ENCODE measurements at places on chromosomes 13 and 19.

GRCh38 chr19:38073841-38074685 is 150.0 kb downstream of the DPF1 start:
- no peak for DNase-seq

GRCh38 chr19:35228177-35228930 is at the start of gene FAM187B:
TSS of gene FAM187B (minus strand) at chr19:35228739. CDS start at chr19:35228680, 59 bp downstream.
- DNase-seq: no peak

DNA sequence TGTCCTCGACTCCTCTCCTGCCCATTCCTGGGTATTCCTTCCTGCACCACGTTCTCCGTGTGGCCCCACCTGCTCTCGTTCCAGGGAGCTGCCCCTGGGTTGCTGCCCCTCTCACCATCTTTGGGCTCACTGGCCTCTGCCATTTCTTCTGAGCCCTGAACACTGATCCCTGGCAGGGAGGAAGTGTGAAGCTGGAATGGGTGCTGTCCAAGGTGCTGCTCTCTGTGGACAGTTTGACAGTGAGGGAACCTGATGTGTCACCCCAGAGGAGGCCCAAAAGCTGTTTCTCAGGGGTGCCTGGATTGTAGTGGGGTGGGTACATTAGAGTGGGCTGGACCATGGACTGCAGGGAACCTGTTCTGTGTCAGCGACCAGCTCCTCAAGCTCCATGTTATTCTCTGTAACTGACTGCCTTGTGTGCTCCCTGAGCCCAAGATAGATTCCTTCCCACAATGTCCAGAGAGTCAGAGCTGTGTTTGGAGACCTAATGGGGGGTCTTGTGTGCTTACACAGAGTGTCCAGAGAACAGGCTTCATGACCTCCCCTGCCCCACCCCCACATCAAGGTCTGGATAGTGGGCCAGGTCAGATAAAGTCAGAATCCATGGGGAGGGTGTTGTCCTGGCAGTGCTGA is 7.2 kb upstream of the CEACAM8 start:
- no peak for DNase-seq

DNA sequence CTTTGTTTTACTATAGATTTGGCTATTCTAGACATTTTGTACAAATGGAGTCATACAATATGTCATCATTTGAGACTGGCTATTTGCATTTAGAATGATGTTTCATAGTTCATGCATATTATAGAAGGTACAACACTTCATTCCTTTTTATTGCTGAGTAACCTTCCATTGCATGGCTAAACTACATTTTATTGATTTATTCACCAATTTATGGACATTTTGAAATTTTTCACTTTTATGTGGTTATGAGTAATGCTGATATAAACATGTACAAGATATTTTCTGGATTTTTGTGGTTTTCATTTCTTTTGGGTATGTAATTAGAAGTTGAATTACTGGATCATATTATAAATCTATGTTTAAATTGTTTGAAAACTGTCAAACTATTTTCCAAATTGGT is 710.3 kb upstream of the SLITRK5 start:
- no peak for DNase-seq

DNA sequence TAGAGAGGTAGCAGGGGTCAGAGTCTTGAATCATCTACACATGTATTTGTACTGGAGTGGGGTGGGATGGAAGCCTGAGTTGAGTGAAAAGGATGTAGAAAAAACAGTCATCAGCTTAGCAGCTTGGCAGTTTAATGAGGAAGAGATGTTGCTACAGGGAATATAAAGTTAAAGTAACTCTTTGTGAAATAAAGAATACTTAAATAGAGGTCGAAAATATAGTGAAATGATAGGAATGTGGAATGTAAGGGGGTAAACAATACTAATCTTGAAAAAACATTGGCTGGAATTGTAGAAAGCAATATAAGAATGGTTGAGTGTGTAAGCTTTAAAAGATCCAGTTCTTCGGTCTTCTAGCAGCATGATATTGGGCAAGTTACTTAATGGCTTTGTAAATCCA is 22.7 kb downstream of the NUP58 start:
- no peak for DNase-seq

- DNase-seq: no peak
These were observed 221.1 kb upstream of the EDNRB start for GRCh38 chr13:78139765-78140164.

DNA sequence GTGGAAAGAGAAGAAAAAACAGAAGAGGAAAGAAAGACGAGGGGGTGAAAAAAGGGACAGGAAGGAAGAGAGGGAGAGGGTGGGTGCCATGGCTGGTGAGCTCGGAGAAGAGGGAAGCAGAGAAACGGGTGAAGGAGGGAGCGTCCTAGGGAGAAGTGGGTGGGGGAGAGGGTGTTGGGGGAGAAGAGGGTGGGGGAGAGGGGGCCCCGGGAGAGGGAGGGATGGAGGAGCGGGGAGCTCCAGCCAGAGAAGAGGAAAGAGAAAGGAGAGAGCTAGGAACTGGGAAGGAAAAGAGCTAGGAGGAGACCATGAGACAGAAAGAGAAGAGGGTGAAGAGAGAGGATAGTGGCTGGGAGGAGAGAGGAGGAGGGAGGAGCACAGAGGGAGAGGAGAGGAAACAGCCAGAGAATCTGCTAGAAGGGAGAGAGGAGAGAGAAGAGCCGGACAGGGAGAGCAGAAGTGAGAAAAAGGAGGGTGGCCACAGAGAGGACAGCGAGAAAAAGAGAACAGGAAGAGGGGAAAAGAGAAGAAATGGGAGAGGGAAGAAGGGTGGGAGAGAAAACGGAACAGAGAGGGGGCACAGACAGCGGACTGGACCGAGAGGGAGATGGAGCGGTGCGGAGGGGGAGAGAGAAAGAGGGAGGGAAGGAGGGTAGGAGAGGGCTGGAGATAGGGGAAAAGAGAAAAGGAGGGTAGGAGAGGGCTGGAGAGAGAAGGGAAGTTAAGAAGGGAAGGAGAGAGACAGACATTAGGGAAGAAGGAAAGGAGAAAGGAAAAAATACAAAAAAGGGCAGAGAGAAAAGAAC is 11.9 kb upstream of the GARIN5A start:
- no peak for DNase-seq

DNA sequence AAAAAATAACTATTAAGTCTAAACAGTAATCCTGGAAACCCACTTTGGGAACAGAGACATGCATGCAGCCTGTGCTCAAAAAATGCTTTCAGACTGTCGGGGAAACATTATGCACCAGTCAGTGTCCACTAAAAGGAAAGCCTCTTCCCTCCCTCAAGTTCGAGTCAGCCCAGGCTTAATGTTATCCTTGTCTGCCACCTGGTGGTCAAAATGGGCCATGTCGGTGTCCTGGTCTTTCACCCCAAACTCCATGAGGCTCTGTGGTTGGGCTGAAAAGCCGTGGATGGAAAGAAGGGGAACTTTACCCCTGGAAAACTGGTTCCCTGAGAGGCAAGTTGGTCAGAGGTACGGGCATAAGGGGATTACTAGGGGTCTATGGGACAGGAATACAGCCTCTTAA is 88.4 kb upstream of the ZNF492 start:
- DNase-seq: no peak

GRCh38 chr19:1373534-1374249 is 10.0 kb upstream of the NDUFS7 start:
- no peak for DNase-seq

- no peak for DNase-seq
These were observed 34.1 kb downstream of the SUGP2 start for GRCh38 chr19:18999016-18999758.

GRCh38 chr13:114002009-114002544 is 28.2 kb upstream of the C13orf46 start:
- DNase-seq: no peak

DNA sequence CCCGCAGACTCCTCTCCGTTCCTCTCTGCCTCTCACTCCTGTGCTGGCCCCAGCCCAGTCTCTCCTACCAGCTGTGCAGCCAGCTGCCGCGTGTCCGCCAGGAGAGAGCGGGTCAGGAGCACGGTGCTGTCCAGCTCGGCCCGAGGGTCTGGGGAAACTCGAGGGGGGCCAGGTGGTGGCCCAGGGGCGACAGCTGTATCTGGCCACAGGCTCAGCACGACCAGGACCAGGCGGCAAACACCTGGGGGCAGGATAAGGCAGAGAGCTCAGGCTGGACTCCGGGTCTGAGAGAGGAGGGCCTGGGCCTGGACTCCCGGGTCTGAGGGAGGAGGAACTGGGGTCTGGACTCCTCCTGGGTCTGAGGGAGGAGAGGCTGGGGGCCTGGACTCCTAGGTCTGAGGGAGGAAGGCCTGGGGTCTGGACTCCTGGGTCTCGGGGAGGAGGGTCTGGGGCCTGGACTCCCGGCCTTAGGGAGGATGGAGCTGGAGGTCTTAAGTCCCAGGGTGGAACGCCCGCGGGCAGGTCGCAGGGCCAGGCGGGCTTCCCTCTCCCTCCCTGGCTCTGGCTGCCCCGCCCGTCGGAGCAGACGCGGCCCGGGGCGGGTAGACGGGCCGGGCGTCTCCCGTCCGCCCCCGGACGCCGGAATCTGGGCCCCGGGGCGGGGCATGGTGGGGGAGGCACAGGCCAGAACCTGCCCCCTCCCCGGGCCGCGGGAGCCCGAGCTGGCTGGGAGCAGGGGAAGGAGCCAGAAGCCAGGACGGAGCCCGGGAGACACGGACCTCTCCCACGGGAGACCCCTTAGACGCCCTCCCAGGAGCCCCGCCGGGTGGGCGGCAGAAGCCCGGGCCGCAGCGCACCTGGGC is 1.3 kb downstream of the IL11 start:
- peak; percentile 26 for DNase-seq

DNA sequence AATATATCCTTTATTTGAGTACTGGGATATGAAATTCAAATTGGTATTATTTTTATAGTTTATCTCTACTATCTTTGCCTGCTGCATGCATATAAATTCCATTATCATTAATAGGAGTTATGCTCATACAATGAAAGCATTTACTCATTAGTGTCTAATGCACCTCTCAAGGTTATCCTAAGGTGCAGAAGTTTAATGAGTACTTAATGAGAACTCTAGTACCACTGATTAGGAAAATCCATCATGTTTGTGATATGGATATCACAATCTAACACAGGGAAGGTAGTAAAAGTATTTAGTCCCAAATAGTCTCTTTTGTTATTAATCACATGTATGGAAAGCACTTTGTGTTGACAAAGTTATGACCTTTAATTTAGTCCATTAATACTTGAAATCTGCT is 77.2 kb upstream of the SLC10A2 start:
- no peak for DNase-seq

GRCh38 chr13:35988648-35989081 is 142.5 kb downstream of the DCLK1 start:
- no peak for DNase-seq

GRCh38 chr19:7637374-7638256 is 705 bp downstream of the STXBP2 start:
- DNase-seq: no peak

DNA sequence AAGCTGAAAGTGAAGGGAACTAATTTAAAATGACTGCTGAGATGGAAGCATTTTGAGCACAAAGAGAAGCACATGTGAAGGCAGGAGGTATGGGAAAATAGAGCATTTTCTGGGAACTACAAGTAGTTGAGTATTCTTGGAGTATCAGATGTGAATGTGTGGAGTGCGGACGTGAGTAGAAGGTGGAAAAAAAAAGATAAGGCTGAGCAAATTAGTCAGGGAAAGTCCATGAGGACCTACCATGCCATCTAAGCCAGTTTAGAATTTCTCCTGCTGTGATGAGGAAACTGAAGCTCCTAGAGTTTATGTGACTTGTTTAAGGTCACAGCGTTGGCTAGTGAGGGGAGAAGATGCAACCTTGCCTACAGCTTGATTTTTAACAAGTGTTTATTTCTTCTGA is 578.1 kb upstream of the MIR17HG start:
- no peak for DNase-seq

DNA sequence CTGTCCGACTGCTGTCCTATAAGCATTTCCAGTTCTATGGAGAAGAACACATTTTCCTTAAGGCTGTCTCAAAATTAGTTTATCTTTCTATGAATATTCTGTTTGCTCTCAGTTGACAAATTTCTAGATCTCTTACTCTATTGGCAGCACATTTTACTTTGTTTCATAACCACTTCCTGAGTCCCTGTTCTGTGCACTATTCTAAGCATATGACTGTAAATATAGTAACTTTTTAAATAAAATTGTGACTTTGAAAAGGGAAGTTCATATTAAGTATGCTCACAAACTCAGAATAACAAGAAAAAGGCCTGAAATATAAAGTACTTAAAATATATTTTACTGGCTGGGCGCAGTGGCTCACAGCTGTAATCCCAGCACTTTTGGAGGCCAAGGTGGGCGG is 56.5 kb upstream of the HTR2A start:
- DNase-seq: no peak

DNA sequence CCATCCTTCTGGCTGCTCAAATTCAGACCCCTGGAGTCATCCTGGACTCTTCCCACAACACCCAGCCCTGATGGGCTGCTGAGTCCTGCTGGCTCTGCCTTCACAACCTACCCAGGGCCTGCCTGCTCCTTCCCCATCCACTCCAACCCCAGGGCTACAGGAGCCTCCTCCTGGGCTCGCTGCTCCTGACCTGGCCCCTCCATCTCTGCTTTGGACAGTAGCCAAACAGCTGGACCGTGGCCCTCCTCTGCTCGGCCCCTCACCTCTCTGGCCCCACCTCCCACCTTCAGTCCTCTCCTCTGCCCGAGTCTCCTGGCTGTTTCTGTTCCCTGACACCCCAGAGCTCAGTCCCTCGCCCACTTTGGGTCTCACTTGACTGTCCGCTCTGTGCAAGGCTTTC is 66.7 kb downstream of the CEBPG start:
- DNase-seq: no peak

DNA sequence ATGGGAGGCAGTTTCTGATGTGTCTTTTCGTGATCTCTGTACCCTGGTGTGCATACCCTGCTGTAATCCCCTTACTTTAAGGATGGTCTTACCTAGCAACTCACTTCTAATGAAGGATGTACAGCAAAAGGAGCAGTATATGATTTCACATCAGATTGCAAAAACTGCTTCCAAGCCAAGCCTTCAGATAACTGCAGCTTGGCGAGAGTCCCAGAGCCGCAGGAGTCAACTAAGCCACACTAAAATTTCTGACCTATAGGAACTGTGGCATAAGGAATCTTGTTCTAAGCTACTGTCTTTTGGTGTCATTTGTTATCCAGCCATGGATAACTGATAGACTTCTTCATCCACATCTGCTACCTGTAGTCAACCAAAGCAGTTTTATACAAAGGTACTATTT is 496.7 kb downstream of the GPC6 start:
- no peak for DNase-seq

GRCh38 chr19:634975-635652 is 1.8 kb upstream of the POLRMT start:
- no peak for DNase-seq

- DNase-seq: no peak
These were observed 4.2 kb upstream of the SPC24 start for GRCh38 chr19:11159598-11160439.

- DNase-seq: no peak
These were observed 953 bp downstream of the DZIP1 start for GRCh38 chr13:95643571-95643935.

GRCh38 chr13:46104868-46105267 is at the start of gene CPB2:
TSS of gene CPB2 (minus strand) at chr13:46105033. CDS start at chr13:46105009, 24 bp downstream.
- DNase-seq: no peak

DNA sequence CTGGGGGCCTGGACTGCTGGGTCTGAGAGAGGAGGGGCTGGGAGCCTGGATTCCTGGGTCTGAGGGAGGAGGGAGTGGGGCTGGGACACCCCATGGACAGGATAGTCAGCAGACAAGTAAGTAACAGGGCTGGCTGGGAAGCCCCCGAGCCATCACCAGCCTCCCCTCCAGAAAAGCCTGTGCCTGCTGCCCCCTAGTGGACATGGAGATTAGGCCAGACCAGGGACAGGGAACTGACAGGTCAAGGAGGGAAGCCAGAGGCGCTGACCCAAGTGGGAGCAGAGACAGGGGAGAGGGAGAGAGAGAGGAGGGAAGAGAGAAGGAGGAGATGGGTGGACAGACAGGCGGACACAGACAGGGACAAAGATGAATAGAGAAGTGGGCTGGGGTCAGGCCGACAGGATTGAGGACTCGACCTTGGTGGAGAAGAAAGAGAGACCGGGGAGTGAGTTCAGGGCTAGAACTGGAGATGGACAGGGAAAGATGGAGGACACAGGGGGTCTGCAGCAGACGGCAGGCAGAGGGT is 6.7 kb upstream of the ERFL start:
- peak; percentile 63 for DNase-seq
